NCI-H226 (cell line): ENCODE measurements at places on chromosomes 1 and 21.

- DNase-seq: no peak
Observed at GRCh38 chr1:90339811-90340210, 344.9 kb downstream of the ZNF326 start.

- no peak for DNase-seq
Observed at GRCh38 chr1:87735750-87736149, 407.1 kb downstream of the LMO4 start.

DNA sequence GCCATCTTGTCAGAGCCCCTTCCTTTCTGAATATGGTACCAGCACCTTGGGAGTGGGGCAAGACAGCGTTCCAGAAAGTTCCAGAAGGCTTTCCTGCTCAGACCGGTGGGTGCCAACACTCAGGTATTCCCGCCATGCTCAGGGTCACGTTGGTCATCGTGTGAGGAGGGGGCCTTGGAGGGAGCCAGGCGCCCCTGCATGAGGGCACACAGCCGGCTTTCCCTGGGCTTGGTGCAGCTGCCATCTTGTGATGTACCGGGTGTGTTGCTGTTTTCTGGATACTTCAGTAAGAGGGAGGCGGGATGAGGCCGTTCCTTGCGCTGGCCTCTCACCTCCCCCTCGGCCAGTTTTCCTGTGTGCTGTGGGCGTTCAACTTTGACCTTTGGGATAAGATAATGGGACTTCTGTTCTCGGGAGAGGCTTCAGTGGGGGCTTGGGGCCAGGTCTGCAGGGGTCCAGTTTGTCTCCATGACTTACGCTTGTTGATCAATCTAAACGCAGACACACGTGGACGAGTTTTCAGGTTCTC lies 69.7 kb downstream of the PRDM16 start:
- no peak for DNase-seq

DNA sequence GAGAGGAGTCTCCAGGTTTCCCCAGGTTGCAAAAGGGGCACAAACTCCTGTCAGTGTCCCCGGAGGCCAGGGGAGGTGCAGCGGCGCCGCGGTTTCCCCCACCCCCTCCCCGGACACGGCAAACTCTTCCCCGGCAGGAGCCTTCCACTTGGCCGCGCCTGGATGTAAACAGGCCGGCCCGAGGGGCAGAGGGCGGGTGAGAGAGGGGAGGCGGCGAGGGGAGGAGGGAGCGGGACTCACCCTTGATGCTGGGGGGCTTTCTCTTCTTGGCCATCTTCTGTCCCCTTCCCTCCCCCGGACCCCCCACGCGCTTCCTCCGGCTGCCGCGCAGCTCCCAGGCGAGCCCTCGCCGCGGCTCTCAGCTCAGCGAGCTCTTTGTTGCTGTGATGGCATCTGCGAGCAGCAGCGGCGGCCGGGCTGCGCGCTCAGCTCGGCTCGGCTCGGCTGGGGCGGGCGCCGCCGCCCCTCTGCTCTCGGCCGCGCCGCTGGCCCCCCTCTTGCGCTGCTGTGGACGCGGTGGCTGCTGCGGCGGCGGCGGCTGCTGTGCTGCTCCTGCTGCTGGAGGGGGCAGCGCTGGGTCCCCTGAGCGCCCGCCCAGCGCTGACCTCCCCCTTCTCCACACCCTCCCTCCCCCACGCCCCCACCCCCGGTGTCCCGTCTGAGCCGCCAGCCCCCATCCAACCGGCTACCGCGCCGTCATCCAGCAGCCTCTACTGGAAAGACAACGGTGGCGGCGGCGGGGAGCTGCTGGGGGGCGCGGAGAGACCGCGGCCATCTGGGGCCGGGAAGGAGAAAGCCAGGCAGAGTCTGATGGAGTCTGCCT lies 4.9 kb upstream of the SLC44A5 start:
- peak; percentile 9 for DNase-seq

- DNase-seq: no peak
Observed at GRCh38 chr1:18384059-18384458, 96.7 kb upstream of the KLHDC7A start.
